AG08395 (cell line): ENCODE measurements at places on chromosomes 3 and 15.
A peak's percentile ranks its signal among the peaks of the same experiment; 100 is the strongest.

DNA sequence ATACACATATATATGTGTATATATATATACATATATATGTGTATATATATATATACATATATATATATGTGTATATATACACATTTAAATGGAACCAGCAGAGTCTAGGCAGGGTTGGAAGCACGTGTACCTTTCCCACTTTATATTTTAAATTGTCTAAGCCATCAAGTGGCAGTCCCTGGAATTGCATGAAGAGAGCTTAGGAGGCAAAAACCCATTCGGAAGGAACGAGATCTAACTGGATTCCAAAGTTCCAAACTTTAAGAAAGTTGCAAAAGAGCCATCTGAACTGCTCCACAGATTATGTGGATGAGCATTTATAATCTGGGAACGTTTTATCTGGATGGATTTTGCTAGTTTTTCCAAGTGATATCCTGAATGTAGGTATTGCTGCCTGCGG is 186.5 kb downstream of the FOXP1 start:
- DNase-seq: peak; percentile 44

- DNase-seq: no peak
These were observed 5.8 kb downstream of the LTK start for GRCh38 chr15:41507820-41508290.

DNA sequence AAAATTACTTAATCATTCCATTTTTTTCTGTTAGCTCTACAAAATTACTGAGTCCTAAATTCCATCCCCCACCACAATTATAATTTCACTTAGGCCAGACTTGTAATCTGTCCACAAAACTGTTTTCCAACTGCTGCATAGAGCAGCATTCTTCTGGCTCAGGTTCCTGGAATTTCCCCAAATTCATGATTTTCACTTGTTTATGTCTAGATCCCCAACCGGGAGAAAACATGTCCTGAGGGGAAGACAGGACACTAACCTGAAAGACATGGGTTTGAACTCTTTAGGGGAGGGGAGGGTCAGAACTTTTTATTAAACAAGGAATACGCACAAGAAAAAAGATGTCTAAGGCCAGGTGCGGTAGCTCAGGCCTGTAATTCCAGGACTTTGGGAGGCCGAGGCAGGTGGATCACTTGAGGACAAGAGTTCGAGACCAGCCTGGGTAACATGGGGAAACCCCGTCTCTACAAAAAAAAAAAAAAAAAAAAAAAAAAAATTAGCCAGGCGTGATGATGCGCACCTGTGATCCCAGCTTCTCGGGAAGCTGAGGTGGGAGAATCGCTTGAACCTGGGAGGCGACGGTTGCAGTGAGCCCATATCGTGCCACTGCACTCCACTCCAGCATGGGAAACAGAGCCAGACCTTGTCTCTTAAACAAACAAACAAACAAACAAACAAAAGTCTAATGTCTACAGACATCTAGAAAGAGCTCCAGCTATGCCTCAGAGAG is 1.5 kb downstream of the ETFA start:
- DNase-seq: peak; percentile 14

DNA sequence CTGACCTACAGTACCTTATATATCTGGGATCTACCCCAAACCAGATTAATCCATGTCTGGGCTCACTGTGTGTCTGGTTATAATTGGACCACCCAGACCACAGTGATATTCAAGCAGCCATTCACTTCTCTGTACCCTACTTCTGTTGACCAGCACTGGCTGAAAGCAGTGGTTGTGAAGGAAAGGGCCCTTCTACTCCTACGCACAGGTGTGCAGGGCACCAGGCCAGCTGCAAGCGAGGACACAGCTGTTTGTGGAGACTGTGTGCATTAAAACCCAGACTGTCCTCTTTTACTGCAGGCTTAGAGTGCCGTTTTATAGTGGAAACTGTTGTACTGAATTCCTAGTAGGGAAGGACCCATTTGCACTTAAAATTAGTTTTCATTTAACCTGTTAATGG is 29.5 kb downstream of the CTDSPL start:
- no peak for DNase-seq

GRCh38 chr3:32045091-32045915 is 61.1 kb upstream of the GPD1L start:
- DNase-seq: no peak

- DNase-seq: no peak
These were observed 209.6 kb downstream of the TJP1 start for GRCh38 chr15:29612701-29613100.

GRCh38 chr15:97684249-97684648 is 276.3 kb upstream of the ARRDC4 start:
- DNase-seq: no peak

GRCh38 chr3:19725000-19725399 is 209.0 kb downstream of the EFHB start:
- DNase-seq: no peak

- DNase-seq: no peak
These were observed 31.9 kb downstream of the SLMAP start for GRCh38 chr3:57787867-57788623.

GRCh38 chr3:116871905-116872304 is 162.3 kb downstream of the TUSC7 start:
- no peak for DNase-seq

GRCh38 chr3:188179006-188179966 is 25.3 kb downstream of the LPP start:
- peak; percentile 85 for DNase-seq
